ENCODE measurements at places on chromosomes 2 and 18.

GRCh38 chr2:138236142-138236541, 265.4 kb upstream of the SPOPL start:
- DNase-seq = no peak

GRCh38 chr2:105294046-105294445, 35.5 kb downstream of the TGFBRAP1 start:
- no peak for DNase-seq

DNA sequence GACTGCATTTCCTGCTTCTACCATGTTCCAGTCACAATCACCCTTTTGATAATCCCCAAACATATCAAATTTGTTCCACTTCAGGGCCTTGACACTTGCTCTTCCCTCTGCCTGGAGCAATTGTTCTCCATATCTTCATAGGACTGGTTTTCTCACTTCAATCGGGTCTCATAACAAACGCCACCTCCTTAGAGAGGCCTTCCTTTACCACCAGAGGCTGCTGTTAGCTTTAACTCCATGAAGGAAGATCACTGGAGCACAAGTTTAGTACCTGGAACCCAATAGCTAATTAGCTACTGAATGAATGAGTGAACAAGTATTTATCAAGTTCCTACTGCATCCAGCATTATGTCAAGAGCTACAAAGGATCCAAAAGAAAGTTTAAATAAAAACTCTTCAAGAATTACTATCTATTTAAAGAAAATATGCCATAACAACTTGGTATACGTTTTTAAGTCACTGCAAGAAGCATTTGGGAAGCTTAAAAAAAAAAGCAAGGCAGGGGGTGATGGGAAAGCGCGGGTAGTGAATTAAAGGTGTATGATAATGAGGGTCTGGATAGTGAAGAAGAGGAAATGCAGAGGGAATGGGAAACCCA, 58.8 kb downstream of the BAZ2B start:
- no peak for DNase-seq

DNA sequence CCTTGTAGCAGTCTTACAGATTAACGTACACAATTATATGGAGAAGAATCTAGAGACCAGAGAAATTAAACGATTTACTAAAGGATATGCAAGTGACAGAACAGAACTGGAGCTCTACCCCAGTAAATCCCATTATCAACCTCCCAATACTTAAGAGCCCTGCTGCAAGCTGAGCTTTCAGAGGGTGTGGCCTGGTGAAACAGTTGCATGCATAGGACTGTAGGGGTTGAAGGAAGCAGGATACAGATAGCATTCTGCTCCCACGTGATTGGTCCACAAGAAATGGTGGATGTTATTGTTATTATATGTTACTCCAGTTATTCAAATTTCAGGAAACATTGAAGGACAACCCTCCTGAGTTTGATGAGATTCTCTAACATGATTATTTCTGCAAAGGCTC, 210.8 kb upstream of the THUMPD2 start:
- DNase-seq = no peak

GRCh38 chr18:35484034-35484433, 13.7 kb downstream of the INO80C start:
- no peak for DNase-seq

- no peak for DNase-seq
Observed at GRCh38 chr2:128547667-128548066, 229.0 kb upstream of the HS6ST1 start.

GRCh38 chr2:149101818-149102217, 63.3 kb downstream of the LYPD6B start:
- no peak for DNase-seq
